Activated T-helper 1 cell treated with Interleukin-2 at 50 U/mL for 16 hours (primary cell): ENCODE measurements at places on chromosomes 1 and 21.

DNA sequence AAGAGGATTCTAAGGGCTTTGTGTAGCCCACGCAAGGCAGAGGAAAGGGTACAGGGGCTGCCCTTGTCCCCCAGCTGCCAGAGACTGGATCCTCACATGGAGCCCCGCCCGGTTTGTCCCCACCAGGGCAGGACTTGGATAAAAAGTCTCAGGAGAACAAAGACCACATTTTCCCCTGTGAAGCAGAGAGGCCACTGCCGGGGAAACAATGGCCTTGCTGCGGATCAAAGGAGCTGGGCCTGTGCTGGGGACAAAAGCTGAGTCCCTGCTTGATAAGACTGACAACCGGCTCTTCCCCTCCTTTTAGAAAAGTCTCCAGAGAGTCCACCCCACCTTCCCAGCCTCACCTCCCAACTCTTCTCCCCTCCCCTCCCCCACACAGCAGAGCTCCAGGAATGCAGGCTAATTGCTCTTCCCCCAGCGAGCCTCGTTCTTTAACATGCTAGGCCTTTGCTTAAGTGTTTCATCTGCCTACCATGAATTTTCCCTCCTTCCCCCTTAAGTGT is 142.4 kb downstream of the PLPP3 start:
- no peak for DNase-seq

DNA sequence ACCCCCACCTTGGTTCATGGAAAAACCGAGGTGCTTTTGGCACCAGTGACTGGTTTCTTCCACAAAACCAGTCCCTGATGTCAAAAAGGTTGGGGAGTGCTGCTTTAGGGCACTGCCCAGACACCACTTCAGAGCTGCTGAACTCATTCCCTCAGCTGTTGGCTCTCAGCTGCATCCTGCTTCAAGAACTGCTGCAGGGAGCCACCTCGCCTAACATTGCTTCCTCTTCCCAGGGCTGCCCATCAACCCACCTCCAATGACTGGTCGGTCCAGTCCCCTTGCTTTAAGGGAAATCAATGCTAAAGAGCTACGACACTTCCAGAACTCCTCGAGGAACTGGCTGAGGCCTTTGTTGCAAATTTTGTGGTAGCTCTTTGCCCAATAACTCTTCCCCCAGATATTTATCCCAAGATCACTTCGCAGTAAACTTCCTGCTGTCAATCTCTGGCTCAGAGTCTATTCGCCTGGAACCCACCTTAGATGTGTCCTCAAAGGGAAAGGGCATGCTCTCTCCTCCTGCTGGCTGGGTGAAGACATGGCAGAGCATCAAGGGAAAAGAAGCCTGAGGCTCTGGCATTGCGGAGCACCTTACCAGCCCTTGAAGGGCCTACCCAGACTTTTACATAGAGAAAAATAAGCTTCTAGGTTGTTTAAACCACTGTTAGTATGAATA is 29.0 kb downstream of the C1orf52 start:
- DNase-seq = no peak

GRCh38 chr21:25507522-25507921 is 99.8 kb downstream of the MRPL39 start:
- no peak for DNase-seq

GRCh38 chr1:31689379-31689778 is 14.4 kb downstream of the COL16A1 start:
- DNase-seq = no peak

GRCh38 chr1:6317098-6317760 is 56.3 kb upstream of the GPR153 start:
- no peak for DNase-seq

GRCh38 chr1:42848823-42849537 is 2.6 kb downstream of the ZNF691 start:
- no peak for DNase-seq

GRCh38 chr1:204530932-204531331 is 14.7 kb downstream of the MDM4 start:
- no peak for DNase-seq

DNA sequence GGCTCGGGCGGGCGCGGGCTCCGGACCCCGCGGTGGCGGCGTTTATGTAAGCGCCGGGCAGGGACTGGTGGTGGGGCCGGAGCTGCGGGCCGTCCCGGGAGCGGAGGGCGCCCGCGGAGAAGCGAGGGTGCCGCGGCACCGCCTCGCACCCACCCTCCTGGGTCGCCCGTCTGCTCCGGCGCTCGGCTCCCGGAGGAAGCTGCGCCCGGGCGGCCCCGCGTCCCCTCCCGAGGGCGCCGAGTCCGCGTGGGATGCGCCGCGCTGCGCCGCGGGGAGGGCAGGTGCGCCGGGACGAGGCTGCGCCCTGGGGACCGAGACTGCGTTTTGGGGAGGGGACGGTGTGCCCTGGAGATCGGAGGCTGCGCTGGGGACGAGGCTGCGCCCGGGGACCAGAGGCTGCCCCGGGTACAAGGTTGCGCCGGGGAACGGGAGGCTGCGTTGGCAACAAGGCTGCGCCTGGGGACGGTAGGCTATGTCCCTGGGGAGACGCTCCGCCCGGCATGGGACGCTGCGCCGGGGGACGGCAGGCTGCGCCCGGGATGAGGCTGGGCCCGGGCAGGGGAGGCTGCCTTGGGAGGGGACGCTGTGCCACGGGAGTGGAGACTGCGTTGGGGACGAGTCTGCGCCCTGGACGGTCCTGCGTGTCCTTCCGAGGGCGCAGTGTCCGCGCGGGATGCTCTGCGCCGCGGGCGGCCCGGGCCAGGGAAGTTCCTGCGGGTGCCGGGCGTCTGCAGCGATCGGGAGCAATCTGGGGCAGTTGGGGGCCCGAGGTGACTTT is 627 bp downstream of the ADARB1 start:
- no peak for DNase-seq
